ENCODE measurements at places on chromosomes 16 and 17.
A peak's percentile ranks its signal among the peaks of the same experiment; 100 is the strongest.

DNA sequence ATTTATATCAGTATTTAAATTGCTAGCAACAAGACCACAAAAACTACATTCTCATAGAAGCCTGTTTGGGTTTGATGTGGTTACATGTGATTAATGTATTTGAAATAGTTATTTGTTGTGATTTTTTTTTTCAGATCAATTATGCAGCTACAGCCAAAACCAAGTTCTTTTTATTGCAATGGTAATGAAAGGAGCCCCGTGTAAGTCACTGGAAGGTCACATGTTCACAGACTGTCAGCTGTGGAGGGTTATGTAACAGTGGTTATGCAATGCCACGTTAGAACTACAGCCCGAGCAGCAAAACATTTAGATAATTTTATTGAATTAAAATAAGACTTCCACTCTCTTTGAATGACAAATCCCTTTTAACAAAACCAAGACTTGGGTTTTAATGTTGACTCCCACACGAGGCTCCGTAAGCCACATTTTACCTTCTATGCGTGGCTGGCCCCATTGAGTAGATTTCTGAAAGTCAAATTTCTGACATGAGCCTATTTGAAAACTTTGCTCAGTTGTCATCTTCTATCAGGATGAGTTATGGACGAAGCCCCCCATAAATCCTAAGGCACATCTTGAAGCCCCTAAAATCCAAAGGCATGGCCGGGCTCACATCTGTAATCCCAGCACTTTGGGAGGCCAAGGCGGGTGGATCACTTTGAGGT lies 41.8 kb upstream of the SEC14L1 start:
- no peak for DNase-seq

DNA sequence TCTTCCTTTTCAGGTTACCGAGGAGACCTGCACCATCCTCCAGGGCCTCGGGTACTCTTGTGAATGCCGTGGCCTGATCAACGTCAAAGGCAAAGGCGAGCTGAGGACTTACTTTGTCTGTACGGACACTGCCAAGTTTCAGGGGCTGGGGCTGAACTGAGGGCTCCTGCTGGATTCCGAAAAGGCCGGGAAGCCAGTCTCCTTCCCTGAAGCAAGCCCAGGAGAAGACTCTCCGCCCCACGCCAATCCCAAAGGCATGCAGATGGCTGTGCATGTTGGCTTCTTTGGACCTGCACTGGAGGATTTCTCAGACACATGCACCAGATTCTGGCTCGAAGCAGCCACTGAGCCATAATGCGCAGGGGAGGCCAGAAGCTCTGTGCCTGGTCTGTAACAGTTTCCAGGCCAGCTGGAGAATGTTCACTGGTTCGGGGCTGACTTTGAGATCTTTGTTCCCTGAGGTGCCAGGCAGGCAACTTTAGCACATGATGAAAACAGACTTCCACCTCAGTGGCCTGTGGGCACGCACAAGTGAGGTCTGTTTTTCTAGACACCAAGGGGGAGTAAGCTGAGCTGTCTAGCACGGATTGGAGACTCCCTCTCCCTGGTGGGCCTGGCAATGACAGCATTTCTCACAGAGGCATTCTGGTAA lies 49.1 kb downstream of the ADCY7 start:
- DNase-seq: no peak

DNA sequence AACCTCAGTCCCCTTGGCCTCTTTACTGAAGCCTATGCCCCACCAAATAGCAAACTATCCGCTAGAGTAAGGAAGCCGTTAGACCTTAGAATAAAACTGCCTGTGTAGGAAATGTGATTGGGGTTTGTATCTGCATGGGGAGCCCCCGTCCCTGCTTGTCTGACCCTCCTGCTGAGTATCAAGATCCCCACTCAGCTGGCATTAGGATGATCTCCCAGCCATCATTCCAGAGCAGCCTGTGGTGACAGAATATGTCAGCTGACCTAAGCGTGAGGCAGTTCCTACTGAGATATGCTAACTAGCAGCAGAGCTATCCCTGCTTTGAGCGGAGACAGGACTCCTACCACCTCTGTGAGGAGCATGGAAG lies 645 bp upstream of the GFOD2 start:
- no peak for DNase-seq

- no peak for DNase-seq
These were observed 233.1 kb upstream of the FOXF1 start for GRCh38 chr16:86277221-86277620.

DNA sequence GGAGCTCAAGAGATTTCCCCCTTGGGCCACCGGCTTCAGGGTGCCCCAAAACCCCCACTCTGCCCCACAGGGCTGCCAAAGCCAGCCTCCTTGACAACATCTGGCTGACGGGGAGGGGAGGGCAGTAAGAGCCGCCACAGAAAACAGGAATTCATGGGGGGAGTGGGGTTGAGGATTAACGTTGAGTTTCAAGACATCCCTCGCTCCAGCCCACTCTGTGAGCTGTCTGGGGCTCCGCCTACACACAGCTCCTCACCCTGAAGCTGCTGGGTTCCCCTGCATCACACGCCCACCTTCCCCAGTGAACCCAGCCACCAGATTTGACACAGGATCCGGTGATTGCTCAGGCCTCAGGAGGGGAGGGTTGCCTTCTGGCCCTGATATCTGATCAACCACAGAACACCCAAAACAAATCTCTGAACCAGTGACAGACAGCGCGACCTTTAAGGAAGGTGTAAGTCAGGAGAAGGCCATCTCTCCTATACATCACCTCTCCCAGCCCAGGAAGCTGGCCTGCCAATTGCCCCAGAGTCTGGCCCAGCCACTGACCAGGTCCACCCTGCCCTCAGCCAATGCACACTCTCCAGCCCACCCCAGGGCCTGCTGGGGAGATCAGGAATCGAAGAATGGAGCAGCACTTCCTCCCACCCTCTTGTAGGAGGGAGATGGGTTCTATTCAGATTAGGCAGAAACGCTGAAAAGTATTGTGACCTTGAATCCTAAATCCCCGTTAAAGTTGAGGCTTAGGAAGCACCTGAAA lies 132.1 kb downstream of the CLEC16A start:
- DNase-seq: peak; percentile 59

DNA sequence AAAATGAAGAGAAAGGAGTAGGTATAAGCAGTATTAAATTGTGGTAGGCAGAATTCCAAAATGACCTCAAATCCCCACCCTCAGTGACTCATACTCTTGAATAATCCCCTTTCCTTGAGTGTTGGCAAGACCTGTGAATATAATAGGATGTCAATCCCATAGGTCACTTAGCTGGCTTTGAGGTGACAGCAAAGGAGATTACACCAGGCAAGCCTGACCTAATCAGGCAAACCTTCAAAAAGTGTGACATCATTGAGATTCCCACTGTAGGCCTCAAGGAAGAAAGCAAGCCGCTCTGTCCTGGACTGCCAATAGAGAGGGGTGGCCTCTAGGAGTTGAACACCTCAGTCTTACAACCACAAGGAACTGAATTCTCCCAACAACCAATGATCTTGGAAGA lies 535.2 kb downstream of the RBFOX1 start:
- DNase-seq: no peak

- DNase-seq: no peak
These were observed 162.3 kb downstream of the UTP18 start for GRCh38 chr17:51422634-51423033.

GRCh38 chr16:600781-601180 lies 10.9 kb downstream of the RAB40C start:
- DNase-seq: no peak

Measured in stimulated activated CD4-positive, alpha-beta T cell treated with anti-CD3 and anti-CD28 coated beads, Interleukin-12 subunit alpha, Interleukin-12 subunit beta, amount 100 ng/mL, for 48 hours (primary cell).